Posterior vena cava (tissue), 2 donors: ENCODE measurements at places on chromosomes 4 and X. TPM values are rescaled to one million over a fixed set of nuclear protein-coding genes. Genes with fewer than 3 reads are reported as not detected.

Gene MAGEE2
- not detected for total RNA-seq

Gene SOD3
- total RNA-seq, result 289 TPM

Gene UGT2B11
- total RNA-seq, result not detected

Gene XAGE2
- not detected for total RNA-seq

Gene HS3ST1
- total RNA-seq, result 5.4 TPM

Gene PCYT1B
- total RNA-seq, result 1.1 TPM

Gene MED14
- 36.8 TPM for total RNA-seq

Gene GPM6B
- total RNA-seq, result 7.6 TPM

Gene SLC10A4
- total RNA-seq, result not detected

- no peak for DNase-seq
Observed at GRCh38 chr4:137519406-137519805, 12.9 kb downstream of the PCDH18 start.

DNA sequence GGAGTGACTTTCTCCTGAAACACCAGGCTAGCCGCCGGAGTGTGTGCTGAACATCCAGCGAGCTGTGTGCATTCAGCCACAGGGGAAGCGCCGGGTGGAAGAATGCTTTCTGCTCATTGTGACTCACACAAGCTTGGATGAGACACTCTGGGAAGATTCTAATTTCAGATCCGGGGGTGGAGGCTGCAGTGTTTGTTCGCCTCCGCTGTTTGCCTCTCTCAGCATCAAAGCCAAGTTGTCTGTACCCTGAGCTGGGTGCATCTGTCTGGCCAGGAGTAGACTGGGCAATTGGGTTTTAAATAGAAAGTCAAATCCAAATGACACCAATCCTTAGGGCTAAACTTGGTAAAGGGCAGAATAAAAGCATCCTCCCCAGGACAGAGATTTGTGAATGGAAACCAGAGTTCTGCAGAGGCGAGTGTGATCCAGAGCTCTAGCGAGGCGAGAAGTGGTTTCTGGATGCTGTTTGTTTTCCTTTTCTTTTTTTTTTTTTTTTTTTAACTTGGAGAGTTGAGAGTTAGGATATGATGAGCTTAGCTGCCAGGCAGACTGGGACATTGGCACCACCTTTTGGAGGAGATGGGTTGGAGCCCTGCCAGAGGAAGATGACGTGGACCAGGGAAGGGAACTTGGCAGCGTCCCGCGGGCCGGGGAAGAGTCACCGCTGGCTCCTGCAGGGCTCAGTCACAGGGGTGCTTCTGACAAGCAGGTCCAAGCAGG lies 196.0 kb upstream of the PSAPL1 start:
- peak; percentile 90 for DNase-seq

DNA sequence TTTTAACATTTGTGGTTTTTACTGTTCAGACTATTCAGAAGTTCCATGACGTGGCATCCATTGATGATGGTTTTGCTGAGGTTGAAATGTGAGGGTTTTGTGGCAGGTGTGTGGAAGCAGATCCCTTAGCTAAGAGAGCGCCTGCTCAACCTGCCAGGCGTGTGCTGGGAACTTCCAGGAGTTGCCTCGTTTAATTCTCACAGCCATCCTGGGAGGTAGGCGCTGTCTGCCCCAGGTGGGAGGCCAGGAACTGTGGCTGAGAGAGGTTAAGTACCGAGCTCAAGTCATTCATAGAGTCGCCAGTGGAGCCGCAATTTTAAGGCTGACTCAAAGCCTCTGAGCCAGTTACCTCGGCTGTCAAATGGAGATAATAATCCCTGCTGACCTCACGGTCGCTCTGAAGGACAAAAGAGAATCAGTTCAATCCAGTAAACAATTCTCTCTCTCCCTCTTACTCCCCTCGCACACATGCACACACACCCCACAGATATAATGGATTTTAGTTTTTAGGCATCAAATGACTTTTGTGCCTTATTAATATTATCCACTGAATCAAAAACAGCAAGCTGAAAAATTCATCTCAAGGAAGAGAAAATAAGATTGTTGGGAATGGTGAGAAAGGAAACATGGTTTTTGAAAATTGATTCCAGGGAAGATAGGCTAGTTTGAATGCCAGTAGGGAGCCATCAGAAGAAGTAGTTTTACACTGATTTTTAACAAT lies 171.3 kb downstream of the PTTG2 start:
- peak; percentile 61 for DNase-seq

- no peak for DNase-seq
Observed at GRCh38 chrX:37445182-37445581, 96.0 kb downstream of the PRRG1 start.

GRCh38 chr4:184968784-184969201 lies 49.5 kb upstream of the HELT start:
- DNase-seq, result no peak

GRCh38 chrX:52424656-52425055 lies 55.8 kb downstream of the XAGE2 start:
- no peak for DNase-seq

- no peak for DNase-seq
Observed at GRCh38 chr4:136306361-136306760, 1225.9 kb downstream of the PCDH18 start.

GRCh38 chrX:107825698-107826237 lies at the start of gene MID2:
MID2 (plus strand) TSS chrX:107825866; CDS start chrX:107826427, 561 bp downstream.
- DNase-seq, result peak; percentile 84

GRCh38 chr4:116358633-116359222 lies 726.6 kb downstream of the TRAM1L1 start:
- DNase-seq, result no peak

GRCh38 chrX:92209936-92210335 lies 430.8 kb downstream of the PCDH11X start:
- DNase-seq, result no peak

GRCh38 chr4:67014592-67014991 lies 530.7 kb downstream of the CENPC start:
- no peak for DNase-seq

- no peak for DNase-seq
Observed at GRCh38 chrX:15664487-15665444, at the start of gene CLTRN. CLTRN (minus strand) TSS chrX:15664805; CDS start chrX:15664775, 30 bp downstream.

DNA sequence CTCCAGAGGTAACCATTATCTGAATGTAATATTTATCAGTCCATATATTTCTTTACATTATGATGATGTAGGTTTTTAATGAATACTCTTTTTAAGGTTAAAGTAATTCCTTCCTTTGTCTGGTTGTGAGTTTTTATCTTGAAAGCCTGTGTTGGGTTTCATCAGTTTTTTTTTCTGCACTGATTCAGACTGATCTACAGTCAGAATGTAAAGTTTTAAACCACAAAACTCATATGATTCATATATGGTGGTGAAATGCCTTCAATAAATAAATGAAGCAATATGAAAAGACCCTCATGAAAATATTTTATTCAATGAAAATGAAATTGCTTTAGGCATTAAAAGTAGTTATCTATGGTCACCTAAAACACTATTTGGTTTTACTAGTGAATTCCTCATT lies 47.1 kb downstream of the SORBS2 start:
- no peak for DNase-seq

DNA sequence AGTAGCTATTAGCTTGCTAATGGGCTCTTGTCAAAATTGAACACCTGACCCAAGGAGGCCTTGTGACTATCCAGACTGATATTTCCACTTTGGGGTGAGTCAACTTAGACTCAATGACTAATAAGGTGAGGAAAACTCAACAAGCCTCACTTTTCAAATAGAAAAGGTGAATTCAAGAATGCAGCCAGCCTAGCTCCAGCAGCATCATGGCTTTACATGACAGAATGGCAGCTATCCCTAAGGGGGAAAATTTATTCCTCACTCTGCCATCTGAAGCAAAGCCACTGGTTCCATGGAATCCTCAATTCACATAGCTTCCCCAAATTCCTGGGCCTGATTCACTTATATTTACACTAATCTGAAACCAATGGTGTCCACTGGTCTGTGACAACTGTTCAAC lies 29.1 kb upstream of the RAB9B start:
- DNase-seq, result no peak

DNA sequence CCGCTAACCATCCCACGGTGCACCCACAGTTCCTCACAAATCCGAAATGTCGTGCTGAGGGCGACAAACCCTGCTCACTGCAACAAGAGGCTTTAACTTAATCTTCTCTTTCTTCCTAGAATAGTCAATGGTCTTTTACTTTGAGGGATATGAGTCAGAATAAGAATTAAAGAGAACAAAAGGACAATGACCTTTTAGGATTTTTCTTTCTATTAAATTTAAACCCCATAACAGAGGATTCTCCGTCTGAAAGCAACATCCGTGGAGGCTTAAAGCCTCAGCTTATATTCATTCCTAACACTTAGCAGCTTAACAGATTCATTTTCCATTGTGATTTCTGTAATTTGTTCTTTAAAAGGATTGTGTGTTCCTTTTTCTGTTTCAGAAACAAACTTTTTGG lies 44.9 kb upstream of the PUDP start:
- DNase-seq, result no peak

- no peak for DNase-seq
Observed at GRCh38 chrX:36909676-36910030, 98.5 kb upstream of the FAM47C start.

DNA sequence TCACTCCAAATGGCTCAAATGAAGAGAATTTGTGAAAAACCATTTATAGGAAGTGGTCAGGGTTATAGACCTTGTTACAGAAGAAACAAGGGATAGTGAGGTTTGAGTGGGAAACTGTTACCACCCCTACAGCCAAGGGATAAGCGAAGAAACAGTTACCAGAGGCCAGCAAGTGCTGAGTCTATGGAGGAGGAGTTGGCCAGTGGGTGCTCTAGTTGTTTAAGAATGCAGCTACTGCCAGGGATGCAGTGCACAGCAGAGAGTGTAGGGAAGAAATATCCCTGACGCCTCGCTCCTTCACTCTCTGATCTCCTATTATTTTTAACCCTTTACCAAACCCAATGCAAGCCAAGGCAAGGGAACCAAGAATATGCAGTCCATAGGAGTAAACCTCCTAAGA lies 15.2 kb upstream of the SYTL4 start:
- no peak for DNase-seq

GRCh38 chrX:53284684-53285447 lies 3.5 kb upstream of the IQSEC2 start:
- DNase-seq, result peak; percentile 88

DNA sequence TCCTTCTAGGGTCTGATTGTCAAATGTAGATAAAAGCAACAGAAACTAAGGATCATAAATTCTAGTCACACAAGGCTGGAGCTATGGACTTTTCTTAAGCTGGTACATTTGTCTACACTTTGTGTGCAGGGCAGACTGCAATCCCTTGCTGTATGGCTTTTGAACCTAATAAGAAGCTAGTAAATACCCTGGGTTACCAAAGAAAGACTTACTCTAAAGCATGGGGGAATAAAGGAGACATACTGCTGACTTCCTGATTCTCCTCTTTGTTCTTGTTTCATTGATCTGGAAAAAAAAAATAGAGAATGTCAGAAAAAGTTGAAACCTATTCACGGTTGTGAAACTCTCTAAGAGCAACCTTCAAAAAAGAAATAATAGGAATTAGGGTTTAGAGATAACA lies 216.6 kb upstream of the TLL1 start:
- no peak for DNase-seq

DNA sequence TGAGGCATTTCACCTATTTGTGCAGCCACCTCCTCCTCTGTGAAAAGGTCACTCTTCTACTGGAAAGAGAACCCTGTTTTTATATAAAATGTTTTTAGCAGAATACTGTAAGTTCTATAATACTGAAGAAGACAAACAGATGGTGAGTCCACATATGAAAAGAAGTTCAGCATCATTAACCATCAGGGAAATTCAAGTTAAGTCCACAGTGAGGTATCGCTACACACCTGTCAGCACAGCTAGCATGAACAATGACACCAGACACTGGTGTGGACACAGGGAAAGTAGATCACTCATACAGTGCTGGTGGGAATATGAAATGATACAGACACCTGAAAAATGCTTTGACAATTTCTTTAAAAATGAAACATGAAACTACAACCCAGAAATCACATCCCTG lies 133.0 kb downstream of the MAD2L1 start:
- no peak for DNase-seq

- peak; percentile 73 for DNase-seq
Observed at GRCh38 chrX:40154250-40154852, 56.6 kb upstream of the BCOR start.

- no peak for DNase-seq
Observed at GRCh38 chrX:19198473-19198872, 76.2 kb upstream of the ADGRG2 start.

DNA sequence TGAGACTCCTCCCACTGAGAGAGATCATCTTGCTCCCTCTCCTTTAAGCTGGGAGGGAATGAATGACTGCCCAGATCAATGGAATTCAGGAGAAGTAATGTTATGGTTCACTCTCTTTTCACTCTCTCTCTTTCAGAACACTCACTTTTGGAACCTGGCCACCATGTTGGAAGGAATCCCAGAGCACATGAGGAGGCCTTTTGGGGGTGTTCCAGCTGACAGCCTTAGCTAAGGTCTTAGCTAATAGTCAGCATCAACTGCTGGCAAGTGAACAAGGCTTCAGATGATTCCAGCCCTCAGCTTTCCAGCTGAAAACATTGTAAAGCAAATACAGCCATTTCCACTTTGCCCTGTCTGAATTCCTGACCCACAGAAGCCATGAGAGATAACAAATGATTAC lies 124.0 kb upstream of the CLNK start:
- no peak for DNase-seq

DNA sequence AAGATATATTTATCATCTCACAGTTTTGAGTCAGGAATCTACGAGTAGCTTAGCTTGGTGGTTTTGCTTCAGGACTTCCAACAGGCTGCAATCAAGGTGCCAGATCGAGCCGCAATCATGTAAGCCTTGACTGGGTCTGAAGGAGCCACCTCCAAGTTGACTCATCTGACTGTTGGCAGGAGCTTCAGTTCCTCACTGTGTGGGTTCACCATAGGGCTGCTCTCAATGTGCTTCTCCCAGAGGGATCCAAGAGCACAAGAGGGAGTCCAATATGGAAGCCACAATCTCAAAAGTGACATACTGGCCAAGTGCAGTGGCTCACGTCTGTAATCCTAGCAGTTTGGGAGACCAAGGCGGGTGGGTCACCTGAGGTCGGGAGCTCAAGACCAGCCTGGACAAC lies 26.5 kb downstream of the DCHS2 start:
- no peak for DNase-seq

DNA sequence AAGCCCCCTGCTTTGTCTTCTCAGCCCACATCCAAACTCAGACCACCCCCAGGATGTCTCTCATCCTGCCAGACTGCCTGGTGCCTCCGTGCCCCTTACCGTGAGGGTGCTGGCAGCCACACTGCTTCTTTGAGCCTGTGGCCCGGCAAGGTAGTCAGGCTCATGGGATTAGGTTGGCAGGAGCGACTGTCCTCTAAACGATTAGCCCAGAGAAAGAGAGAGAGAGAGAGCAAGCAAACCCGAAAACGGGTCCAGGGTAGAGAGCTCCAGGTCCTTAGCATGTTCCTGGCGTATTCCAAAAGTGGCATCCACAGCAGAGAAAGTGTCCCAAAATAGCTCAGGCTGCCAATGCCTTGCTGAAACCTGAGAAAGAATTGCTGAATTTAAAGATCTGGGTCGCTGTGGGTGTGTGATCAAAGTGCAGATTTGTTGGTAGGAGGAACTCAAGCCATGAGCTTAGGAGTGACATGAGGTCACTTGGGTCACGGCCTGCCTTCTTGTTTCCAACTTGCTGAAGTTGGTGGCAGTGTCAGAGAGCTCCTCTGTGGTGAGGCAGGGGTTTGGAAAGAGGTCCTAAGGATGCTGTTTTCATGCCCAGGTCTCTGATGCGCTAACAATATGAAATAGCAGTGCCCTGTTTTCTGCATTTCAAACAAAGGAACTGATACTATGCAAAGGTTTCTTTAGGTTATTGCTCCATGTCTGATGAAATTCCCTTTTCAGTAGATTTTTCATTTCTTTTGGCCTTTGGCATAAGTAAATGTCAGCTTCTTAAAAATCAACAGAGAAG lies 81.6 kb downstream of the RTL9 start:
- no peak for DNase-seq

GRCh38 chr4:172412851-172413580 lies 599.8 kb downstream of the GALNTL6 start:
- DNase-seq, result no peak

GRCh38 chrX:132983496-132983895 lies 25.1 kb upstream of the HS6ST2 start:
- DNase-seq, result no peak
